ENCODE measurements at places on chromosomes 7 and 10.

GRCh38 chr10:49736564-49737113 lies 25.5 kb downstream of the OGDHL start:
- no peak for DNase-seq

GRCh38 chr10:52906046-52906445 lies 133.5 kb upstream of the MBL2 start:
- no peak for DNase-seq

DNA sequence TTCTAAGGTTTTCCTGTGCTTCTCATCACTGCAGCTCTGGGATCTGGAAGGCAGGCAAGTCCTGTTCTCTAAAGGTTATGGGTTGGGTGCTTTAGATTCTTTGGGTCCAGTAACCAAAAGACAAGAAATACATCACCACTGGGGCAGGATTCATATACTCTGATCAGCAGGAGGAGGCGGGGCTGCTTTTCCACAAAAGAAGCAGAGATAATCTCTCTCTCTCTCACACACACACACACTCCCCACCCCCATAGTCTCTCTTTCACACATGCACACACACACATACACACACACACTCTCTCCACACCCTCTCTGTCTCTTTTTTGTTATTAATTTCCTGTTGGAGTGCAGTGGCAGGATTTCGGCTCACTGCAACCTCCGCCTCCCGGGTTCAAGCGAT lies 13.0 kb upstream of the ACBD5 start:
- no peak for DNase-seq

- no peak for DNase-seq
Observed at GRCh38 chr10:17101257-17101909, 28.2 kb downstream of the CUBN start.

GRCh38 chr10:106296750-106297392 lies 867.6 kb downstream of the SORCS1 start:
- DNase-seq: no peak

DNA sequence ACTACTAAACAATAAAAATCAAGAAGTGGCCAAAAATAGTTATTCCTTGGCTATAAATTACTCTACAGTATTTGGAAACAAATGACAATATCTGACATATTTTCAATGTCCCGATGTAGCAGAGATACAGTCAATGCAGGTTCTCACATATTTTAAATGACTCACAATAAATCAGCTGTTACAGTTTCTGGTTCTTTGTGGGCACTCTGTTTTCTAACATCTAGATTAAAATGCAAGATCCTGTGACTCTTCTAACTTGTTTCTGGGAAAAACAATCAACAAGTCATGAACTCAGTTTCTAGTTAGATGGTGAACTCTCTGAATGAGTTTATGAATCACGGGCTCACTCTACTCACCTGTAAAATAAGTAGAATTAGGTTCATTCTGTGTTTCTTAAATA lies 849.6 kb upstream of the MBL2 start:
- no peak for DNase-seq

GRCh38 chr7:13834328-13834761 lies 155.1 kb downstream of the ETV1 start:
- no peak for DNase-seq

- peak; percentile 39 for DNase-seq
Observed at GRCh38 chr10:110681023-110681681, 37.0 kb downstream of the RBM20 start.

DNA sequence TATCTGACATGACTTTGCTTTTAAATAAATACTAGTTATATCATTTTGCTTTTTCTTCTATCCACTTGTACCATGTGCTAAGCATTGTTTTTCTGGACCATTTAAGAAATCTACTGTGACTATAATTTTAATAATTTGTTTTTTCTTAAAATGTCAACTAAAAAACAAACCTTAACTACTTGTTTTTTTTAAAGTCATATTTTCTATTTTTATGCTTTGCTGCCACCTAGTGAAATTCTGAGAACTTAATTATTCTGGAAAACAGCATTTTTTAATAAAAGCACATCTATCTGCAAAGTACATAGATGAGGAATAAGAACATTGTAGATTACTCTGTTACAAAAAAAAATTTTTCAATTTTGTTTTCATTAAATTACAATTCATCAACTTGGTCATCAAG lies 47.4 kb downstream of the ORC5 start:
- peak; percentile 4 for DNase-seq

- DNase-seq: no peak
Observed at GRCh38 chr10:109746861-109747260, 176.4 kb downstream of the XPNPEP1 start.

- DNase-seq: peak; percentile 74
Observed at GRCh38 chr7:90111-91063, 102.0 kb upstream of the FAM20C start.
